Glomerular endothelial cell (primary cell): ENCODE measurements at places on chromosomes 2 and 18. TPM values are rescaled to one million over a fixed set of nuclear protein-coding genes. Genes with fewer than 3 reads are reported as not detected.
A peak's percentile ranks its signal among the peaks of the same experiment; 100 is the strongest.

STARD6 gene
- total RNA-seq, result not detected in 2 replicates

DNA sequence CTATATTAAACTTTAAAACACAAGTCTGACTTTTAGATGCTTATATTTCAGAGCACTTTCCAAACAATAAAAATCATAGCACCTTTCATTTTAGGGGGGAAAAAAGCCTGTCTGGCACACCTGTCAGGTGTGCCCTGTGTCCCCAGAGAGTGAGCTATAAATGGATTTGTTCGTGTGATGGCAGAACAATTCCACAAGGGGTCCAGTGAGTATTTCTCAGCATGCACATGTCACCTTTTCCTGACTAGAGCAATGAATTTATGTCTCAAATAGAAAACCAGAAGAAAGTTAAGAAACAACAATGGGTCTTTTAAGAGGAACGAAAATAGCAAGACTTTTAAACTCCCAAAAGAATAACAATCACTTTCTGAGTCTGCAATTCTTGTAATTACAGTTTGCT, 55.9 kb downstream of the ACVR1C start:
- DNase-seq, result no peak

GRCh38 chr2:121489284-121489683, 41.4 kb upstream of the RNU4ATAC start:
- no peak for DNase-seq

DNA sequence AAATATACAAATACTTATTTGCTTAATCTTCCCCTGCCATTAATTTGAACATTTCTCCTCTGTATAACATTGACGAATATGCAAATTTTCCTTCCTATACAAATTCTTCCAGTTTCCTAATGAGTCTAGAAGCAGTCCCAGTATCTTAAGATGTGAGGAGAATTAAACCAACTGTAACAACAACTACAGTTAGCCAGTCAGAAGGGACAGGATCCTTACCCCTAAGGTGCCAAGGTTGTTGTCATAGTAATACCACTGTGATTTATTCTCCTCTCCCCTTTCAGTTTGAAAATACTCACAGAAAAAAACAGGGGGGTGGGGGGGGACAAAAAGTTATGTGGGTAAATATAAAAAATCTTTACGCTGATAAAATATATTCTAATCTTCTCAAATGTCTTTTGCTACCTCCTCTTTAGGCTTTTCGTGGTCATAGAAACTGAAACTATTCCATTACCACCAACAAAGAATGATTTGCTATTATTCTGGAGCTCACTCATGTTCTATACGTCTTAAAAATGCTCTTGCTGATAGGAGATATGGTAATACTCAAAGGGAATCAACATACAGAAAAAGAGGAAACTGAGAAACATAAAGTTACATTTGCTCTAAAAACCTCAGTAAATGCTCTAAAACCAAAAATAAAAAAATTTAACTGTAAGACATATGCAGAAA, 107.6 kb downstream of the MEMO1 start:
- no peak for DNase-seq

- DNase-seq, result peak; percentile 27
Observed at GRCh38 chr18:6056171-6056910, 161.0 kb upstream of the TMEM200C start.

CAMKMT gene
- 1.7 and 6.1 TPM in 2 replicates for total RNA-seq

DNA sequence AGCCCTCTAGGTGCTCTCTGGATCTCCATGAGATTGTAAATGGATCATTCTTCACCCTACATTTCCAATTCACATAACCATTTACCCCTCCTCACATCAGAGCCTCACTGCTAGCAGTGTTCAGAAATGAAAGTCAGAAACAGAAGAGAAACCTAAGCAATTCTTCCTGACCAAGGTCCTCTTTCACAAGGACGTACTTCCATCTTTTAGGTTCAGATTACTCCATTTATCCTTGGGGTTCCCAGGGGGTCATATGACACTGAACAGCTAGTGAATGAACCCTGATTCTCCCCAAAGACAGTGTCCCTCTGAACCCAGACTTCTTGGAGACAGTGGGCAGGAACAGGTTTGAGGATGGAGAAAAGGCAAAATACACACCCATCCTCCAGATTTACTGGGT, 12.9 kb upstream of the MARCO start:
- DNase-seq, result no peak

AQP4 gene
- total RNA-seq, result not detected in 2 replicates

HEATR5B gene
- 18.5 and 21.1 TPM in 2 replicates for total RNA-seq

- DNase-seq, result no peak
Observed at GRCh38 chr2:228673876-228674554, 492.5 kb upstream of the SPHKAP start.

DNA sequence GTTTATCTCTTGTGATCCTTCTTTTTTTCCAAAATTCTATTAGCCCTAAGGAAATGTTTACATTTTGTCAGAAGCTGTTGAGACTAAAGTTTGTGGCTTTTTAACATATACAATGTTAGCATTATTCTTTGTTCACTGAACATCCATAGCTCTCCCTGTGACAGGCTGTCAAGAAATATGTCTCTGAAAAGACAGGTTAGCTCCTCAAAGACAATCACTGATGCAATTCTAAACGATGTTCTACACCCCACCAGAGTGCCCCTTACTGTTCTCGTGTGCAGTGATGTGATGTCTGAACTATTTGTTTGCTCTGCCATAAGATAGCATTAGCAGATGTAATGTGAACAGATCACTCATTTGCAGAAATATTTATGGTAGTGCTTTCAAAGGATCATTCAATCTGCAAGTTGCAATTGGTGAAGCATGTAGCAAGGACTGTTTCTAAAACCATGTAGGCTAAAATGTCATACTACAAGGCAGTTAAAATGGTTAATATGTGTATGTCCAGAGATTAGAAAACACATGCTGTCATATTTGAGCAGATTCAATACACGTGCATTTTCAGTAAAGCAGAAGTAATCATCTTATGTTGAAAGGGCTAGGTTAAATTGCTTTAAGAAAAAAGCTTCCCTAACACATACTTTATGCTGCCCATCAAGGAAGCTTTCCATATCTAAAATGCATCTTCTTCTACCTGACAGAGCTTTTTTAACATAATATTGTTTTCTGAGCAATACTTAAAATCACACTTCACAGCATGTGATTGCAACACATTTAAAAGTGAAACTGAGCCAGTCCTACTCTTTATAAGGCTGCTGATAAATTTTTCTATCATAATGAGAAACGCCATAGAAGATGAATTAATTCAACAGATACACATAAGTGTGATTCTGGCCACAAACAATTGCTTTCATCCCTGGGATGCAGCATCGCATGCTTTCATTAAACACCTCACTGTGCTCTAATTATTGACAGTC, 285.7 kb upstream of the UBE2E3 start:
- no peak for DNase-seq

DNA sequence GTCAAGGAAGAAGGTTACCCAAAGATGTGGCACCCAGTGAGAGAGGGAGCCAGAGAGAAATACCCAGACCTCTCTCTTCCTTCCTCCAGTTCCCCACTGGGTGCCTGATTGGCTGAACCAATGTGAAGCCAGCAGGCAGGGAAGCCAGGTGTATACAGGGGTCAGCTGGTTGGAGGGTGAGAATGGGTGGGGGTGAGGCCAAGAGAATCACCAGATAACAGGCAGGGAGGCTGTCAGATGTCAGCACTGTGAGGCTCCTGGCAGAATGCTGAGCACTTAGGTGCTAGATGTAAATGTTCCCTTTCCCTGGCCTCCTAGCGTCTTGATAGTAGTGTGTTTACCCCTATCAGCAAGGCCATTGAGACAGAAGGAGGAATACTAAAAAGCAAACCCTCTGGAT, 104.0 kb upstream of the MGAT5 start:
- DNase-seq, result no peak

GRCh38 chr2:44715671-44716081, 225.8 kb upstream of the SIX3 start:
- no peak for DNase-seq

- DNase-seq, result no peak
Observed at GRCh38 chr2:43007901-43008300, 215.5 kb upstream of the HAAO start.

AQP12B gene
- total RNA-seq, result not detected in 2 replicates

GPR148 gene
- not detected in 2 replicates for total RNA-seq

PREB gene
- 53.2 and 66.4 TPM in 2 replicates for total RNA-seq

GRCh38 chr2:602571-603359, 74.4 kb downstream of the TMEM18 start:
- DNase-seq, result no peak

VWC2L gene
- not detected in 2 replicates for total RNA-seq

GRCh38 chr2:166926657-166927056, 38.4 kb downstream of the XIRP2 start:
- no peak for DNase-seq

DNA sequence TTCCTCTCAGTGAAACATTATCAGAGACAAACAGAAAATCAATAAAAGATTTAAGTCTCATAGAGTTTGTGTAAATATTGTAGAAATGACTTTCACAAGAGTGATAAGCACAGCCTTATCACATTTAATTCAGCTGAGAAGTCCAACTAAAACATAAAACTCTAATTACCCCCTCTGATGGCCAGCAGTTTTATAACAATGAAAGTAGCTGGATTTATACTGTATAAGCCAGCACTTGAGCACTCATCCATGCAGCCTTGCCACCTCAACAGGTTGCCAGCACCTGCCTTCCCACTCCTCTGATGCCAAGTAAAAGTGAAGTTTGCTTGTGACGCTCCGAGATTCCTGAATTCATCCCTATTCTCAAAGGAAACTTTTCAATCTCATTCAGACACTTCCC, 103.0 kb upstream of the STK39 start:
- DNase-seq, result no peak

DNA sequence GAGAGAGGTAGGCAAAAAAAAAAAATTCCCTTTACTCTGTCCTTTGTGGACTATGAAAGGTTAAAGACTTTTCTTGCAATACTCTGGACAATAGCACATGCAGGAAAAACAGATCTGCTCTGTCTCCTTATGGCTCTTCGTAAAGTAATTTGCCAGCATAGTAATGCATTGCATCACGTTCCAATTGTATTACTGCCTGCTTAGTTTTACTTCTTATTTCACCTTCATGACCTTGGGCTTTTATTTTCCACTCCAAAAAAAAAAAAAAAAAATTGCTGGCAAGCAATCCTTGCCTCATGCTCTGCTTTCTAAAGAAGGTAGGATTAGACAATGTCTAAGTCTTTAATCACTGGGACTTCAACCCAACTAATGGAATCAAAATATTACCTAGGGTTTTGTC, 1802.7 kb downstream of the SUCLG1 start:
- DNase-seq, result no peak

LCT gene
- under 0.01 TPM in 1 of 2 replicates, not detected in the other for total RNA-seq

- no peak for DNase-seq
Observed at GRCh38 chr2:200156166-200156835, 150.2 kb upstream of the SPATS2L start.

SERPINB3 gene
- total RNA-seq, result not detected in 2 replicates

- no peak for DNase-seq
Observed at GRCh38 chr2:231190531-231191197, 7.8 kb upstream of the ARMC9 start.

GRCh38 chr2:128779301-128780095, 460.8 kb upstream of the HS6ST1 start:
- DNase-seq, result no peak

- DNase-seq, result no peak
Observed at GRCh38 chr2:31748041-31748440, 167.3 kb upstream of the SRD5A2 start.

MCM6 gene
- total RNA-seq, result 8.3 and 22.5 TPM in 2 replicates

DNA sequence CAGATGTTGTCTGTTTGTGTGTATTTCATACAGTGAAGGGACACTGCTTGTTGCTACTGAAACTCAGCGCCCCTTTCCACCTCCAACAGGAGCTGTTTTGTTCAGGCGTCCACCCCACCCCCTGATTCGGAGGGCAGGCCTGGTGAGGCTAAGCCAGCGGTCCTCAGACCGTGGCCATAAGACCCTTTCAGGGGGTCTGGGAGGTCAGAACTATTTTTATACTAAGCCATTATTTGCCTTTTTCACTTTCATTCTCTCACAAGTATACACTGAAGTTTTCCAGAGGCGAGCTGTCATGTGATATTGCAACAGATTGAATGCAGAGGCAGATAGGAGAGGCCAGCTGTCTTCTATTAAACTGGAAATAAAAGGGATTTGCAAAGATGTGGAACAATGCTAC, 39.7 kb upstream of the IGFBP5 start:
- DNase-seq, result no peak

GRCh38 chr2:74039611-74040010, 54.9 kb downstream of the TET3 start:
- no peak for DNase-seq

GRCh38 chr2:51624995-51625394, 593.1 kb upstream of the NRXN1 start:
- DNase-seq, result no peak

DNA sequence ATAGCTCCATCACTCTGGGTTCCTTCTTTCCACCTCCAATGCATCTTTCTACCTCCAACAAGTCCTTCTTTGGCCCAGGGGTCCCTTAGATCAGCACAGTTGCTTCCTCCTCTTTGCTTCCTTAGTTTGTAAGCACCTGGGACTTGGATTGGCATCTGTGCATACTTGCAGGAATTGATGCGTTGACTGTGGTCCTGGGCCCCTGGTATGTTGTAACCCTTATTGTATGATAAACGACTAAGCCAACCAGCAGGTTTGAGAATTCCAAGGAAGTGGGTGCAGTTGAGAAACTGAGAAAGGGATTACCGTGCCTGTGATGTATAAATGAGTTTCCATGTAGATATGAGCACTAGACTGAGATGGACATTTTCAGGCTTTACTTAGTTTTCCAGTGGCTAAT, 55.9 kb downstream of the ARHGAP28 start:
- DNase-seq, result no peak

DES gene
- not detected in 2 replicates for total RNA-seq

- no peak for DNase-seq
Observed at GRCh38 chr18:42268186-42268725, 313.2 kb downstream of the PIK3C3 start.

DNA sequence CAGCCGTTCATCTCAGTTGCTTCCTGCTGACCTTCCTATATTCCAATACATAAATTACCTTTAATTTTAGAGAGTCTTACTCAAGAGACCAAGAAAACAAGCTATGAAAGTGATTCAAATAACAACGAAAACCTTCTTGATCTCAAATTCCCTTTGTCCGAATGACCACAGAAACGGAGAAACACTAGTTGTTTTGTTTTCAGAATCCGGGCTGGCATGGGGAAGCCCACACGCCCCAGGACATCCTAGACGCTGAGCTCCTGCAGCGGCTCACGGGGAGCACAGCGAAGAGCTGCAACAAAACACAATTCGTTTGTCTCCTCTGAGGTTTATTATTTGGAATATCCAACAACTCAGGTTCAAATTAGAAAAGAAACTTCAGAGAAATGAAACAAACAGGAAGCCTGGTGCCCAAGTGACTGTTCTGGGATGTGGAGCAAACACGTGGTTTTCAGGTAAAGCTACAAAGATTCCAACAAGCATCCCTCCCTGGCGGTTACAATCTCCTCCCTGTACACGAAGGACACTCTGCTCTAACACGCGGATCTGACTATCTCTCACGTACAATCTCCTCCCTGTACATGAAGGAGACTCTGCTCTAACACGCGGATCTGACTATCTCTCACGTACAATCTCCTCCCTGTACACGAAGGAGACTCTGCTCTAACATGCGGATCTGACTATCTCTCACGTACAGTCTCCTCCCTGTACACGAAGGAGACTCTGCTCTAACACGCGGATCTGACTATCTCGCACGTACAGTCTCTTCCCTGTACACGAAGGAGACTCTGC, 237.5 kb downstream of the TWIST2 start:
- DNase-seq, result no peak
